ENCODE measurements at places on chromosomes 4 and X.
A peak's percentile ranks its signal among the peaks of the same experiment; 100 is the strongest.

GRCh38 chr4:136484996-136485395 is 1047.3 kb downstream of the PCDH18 start:
- DNase-seq, result no peak

DNA sequence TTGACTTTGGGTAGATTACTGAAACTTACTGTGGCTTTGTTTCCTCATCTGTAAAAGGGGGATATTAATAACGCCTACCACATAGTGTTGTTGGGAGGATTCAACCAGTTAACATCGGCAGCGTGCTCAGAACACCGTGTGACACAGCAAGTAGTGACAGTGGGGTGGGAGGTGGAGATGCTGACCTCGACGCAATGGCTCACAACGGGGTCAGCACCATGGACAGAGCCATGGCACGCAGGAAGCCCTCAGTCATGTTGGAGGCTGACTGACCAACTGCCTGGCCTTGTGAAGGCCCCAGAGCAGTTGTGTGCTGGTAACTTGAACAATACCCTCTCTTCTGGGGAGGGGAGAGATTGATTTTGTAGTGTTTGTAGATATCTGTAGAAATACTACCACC is 93.2 kb downstream of the WFS1 start:
- no peak for DNase-seq

GRCh38 chrX:48971249-48972219 is at the start of gene KCND1:
KCND1 (minus strand) TSS chrX:48971844; CDS start chrX:48970271, 1,573 bp downstream.
- no peak for DNase-seq

GRCh38 chrX:57822818-57823217 is 87.4 kb downstream of the ZXDA start:
- DNase-seq, result no peak

- no peak for DNase-seq
These were observed 209.3 kb upstream of the MAOA start for GRCh38 chrX:43446752-43447151.

DNA sequence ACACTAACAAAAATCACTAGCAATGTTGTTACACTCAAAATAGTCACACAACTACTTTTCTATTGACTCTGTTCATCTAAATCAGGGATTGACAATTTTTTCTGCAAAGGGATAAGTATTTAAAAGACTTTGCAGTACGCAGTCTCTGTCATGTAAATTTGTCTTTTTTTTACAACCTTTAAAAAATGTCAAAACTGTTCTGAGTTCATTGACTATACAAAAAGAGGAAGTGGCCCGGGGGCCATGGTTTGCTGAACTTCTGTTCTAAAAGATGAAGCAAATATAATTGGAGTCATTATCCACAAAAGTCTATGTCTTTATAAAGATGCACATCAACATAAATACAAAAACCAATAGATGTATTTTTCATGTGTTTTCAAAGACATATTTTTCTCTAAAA is 1310.3 kb downstream of the RPA4 start:
- no peak for DNase-seq

GRCh38 chr4:86522349-86522748 is 71.8 kb upstream of the PTPN13 start:
- no peak for DNase-seq

DNA sequence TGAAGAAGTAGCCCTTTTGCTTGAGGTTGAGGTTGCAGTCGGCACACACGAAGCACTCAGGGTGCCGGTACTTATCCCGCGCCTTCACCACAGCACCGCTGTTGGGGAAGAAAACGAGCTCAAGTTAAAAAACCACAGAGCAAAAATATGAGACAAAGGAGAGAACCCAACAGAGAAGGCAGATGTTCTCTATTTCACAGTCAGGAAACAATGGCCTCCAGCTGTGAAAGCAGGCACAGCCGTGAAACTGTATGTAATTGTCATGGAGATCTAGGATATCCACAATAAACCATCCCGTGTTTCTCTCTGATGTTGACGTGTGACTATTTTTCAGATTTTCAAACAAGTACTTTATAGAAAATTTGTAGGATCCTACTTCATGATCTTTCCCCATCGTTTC is 30.9 kb upstream of the CCDC110 start:
- no peak for DNase-seq

DNA sequence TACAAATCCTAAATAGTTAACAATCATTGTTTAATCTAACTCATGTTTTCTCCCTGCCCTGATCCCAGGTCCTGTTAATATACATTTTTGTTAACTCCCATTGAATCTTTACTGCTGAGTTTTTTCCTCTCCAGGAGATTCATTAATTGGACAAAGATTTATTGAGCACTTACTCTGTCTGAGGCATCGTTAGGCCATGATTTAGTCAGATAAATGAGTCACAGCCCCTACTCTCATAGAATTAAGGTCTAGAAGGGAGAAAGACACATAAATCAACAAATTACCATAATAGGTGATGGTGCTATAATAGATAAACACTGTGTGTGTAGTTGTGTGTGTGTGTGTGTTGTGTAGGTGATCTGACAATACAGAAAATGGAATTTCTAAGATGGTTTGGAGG is 112.5 kb downstream of the MAPK10 start:
- DNase-seq, result no peak

GRCh38 chr4:82905205-82905604 is 4.7 kb downstream of the THAP9 start:
- no peak for DNase-seq

DNA sequence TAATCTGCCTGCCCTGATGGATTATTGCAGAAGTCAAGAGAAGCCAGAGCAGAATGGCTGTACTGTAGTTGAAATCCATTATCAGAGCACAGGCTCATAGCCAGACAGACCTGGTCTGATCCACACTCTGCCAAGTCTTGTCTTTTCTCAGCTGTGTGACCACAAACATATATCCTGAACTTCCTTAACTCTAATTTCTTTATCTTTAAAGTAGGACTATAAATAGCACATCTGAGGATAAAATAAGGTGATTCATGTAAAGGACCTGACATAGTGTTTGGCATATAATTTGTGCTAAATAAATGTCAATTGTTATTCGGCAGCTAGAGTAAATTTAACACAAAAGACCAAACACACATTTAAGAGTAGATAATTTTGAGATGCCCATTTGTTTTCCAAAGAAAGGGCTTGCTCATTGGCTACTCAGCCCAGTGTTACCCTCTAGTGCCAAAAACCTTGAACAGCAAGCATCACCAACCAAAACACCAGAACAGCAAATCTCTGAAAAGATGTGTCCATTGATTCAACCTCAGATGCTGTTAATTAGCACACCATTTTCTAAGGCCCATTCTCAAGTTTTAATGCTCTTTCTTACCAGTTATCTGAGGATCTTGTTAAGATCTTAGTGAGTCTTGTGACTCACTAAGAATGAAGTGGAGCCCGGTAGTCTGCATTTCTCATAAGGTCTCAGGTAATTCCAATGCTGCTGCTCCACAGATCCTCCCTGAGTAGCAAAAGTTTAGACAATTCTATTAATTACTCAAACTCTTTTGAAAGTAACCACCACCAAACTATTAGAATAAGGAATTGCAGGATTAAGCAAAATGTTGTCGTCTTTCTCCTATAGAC is 108.8 kb downstream of the HHIP start:
- DNase-seq, result peak; percentile 10

DNA sequence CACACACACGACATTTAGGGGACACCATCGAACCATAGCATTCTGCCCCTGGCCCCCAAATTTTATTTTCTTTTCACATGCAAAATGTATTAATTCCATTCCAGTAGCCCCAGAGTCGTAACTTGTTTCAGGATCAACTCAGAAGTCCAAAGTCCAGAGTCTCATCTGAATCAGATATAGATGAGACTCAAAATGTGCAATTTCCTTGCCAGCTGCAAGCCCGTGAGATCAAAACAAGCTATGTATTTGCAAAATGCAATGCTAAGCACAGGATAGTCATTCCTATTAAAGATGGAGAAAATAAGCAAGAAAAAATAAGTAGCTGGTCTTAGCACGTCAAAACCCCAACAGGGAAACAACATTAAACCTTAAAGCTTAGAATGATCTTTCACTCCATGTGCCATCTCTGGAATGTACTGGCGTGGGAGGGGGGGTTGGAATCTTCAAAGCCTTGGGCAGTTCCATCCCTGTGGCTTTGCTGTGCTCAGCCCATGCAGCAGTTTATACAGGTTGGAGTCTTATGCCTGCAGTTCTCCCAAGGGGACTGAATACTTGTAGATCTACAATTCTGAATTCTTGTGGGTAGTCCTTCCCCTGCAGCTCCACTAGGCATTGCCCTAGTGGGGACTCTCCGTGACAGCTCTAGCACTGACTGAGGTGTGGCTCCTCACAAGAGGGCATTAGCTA is 47.7 kb upstream of the SYTL5 start:
- no peak for DNase-seq

- DNase-seq, result no peak
These were observed 147.2 kb upstream of the MBNL3 start for GRCh38 chrX:132636080-132636479.

- no peak for DNase-seq
These were observed 69.3 kb downstream of the SH3RF1 start for GRCh38 chr4:169201222-169202144.

GRCh38 chr4:186016796-186017195 is 52.2 kb upstream of the TLR3 start:
- no peak for DNase-seq

DNA sequence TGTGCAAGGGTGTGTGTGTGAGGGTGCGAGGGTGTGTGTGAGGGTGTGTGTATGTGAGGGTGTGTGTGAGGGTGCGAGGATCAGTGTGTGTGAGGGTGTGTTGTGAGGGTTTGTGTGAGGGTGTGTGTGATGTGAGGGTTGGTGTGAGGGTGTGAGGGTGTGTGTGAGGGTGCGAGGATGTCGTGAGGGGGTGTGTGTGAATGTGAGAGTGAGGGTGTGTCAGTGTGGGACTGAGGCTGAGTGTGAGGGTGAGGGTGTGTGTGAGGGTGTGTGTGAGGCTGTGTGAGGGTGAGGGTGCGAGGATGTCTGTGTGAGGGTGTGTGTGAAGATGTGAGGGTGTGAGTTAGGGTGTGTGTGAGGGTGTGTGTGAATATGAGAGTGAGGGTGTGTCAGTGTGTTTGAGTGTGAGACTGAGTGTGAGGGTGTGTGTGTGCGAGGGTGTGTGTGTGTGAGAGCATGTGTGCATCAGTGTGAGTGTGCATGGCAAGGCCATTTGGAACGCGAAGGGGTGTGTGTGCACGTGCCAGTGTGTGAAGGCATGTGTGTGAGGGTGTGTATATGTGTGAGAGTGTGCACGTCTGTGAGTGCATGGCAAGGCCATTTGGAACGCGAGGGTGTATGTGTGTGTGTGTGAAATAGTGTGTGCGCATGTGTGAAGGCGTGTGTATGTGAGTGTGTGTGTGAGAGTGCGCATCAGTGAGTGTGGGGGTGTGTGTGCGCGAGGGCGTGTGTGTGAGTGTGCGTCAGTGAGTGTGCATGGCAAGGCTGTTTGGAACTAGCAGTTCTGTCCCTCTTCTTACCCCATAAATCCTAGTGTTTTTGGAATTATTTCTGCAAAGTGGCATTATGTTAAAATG is 69.8 kb downstream of the RGS12 start:
- no peak for DNase-seq

- no peak for DNase-seq
These were observed 194.3 kb downstream of the ARHGAP24 start for GRCh38 chr4:85669204-85669603.

GRCh38 chr4:165006456-165006855 is 25.3 kb upstream of the TRIM60 start:
- no peak for DNase-seq

DNA sequence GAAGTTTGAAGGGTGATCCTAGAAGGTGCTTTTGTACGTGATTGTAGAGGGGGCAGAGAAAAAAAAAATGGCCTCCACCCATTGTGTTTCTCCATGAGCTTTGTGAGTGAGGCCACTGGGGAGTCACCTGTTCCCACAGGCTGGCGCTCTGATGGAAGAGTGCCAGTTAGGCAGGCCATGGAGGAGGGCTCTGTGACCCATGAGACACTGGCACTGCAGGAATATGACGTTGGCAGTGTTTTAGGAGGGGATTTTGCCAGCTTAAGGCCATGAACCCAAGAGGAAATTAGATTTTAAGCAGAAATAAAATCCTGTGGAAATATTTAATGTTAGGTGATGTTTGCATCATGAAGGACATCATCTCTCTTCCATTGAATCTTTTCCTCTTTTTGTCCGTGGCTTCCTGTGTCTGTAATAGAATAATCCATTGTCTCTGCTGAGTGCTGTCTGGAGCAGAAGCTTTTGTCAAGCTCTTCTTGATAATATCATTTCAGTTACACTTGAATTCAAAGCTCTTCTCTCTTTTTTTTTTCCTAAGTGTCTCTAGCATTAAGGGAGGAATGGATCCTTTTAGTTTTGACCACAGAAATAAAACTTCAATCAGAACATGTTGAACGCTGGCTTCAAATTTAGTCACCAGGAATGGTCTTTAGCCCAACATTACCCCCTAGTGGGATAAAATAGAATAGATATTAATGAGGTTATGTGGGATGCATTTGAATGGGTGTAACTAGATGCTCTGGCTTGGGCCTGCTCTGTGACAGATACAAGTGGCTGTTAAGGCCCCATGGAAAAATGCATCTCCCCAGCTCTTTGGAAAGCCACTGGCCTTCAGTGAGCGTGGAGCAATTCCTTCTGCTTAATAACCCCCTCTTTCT is 41.0 kb upstream of the UCP1 start:
- DNase-seq, result peak; percentile 17

DNA sequence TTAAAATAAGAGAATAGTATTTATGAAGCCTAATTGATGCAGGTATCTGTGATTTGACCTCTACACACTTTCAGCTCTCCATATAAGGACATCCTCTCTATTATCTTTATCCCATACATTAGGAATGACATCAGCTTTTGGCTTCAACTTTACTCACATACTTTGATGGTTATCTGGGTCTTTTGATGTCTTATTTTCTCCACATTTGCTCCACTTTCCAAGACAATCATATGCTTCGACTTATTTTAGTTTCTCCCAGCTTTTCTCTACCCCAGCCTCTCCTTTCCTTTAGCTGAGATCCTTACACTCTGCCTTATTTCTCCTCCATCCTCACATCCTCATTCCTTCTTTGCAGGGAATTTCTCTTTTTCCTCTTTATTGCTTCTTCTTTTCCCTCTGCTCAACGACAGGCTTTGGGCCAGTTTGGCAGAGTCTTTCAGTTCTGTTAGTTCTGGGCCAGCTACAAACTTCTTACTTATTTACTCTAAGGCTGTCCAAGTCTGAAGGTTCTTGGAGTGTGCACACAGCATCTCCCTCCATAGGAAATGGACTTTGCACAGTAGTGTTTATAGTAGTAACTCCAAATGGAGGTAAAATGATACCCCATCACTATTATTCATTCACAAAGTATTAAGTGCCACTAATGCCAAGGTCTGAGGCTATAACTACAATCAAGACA is 50.5 kb downstream of the SLC4A4 start:
- no peak for DNase-seq

GRCh38 chrX:24870143-24870542 is 145.6 kb downstream of the ARX start:
- no peak for DNase-seq

GRCh38 chrX:116239944-116240840 is 69.6 kb downstream of the AGTR2 start:
- DNase-seq, result no peak

DNA sequence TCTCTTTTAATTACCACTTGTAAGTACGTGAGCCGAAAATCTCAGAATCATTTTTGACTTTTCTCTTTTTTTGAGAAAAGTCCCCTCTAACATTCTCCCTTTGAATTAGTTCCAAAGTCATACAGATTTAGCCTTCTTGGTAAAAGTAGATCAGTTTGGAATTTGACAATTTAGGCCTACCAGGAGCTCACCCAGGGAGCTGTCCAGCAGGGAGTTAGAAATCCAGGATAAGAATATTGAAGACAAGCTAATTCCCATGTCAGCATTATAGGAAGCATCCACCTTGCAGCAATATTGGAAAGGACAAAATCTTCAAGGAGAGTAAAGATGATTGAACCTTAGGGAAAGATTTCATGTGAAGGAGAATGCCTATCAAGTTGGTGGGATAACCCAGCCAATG is 352.2 kb upstream of the CPEB2 start:
- no peak for DNase-seq
